ENCODE measurements at places on chromosomes 12 and 14.

- no peak for DNase-seq
Observed at GRCh38 chr14:104264495-104265265, 126.3 kb downstream of the KIF26A start.

GRCh38 chr14:93989939-93990338 lies 7.2 kb upstream of the CCDC197 start:
- no peak for DNase-seq

DNA sequence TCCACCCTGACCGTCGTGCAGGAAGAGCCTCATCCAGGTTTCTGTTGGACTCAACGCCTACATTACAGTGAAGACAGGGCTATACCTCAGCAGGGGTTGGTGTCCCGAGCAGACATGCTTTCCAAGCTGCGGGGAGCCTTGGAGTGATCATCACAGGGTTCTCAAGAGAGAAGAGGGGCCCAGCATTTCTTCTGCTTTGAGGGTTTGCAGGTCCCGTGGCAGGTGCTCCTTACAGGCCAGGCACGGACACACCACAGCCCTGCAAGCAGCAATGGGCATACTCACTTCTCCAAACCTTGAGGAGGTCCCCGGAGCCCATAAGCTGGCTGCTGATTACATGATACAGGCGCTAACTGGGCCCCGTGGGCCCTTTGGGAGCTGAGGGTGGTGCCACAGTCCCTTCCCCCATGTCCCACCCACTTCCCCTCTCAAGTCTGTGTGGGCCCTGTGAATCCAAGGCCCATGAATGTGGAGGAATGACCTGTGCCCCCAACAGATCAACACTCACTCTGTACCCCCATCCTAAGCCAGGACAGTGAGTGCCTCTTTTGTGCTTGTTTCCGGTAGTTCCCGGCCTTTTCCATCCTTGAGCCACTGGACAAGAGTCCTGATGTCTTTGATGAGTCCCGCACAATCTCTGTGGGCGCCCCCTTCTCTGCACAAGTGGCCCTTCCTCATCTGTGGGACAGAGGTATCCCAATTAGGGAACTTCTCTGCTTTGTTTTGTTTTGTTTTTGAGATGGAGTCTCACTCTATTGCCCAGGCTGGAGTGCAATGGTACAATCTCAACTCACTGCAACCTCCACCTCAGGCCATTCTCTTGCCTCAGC lies 1.1 kb downstream of the AQP2 start:
- no peak for DNase-seq

- no peak for DNase-seq
Observed at GRCh38 chr12:11689591-11690186, 40.2 kb downstream of the ETV6 start.

- DNase-seq = no peak
Observed at GRCh38 chr14:49732896-49733295, 35.1 kb upstream of the KLHDC2 start.

DNA sequence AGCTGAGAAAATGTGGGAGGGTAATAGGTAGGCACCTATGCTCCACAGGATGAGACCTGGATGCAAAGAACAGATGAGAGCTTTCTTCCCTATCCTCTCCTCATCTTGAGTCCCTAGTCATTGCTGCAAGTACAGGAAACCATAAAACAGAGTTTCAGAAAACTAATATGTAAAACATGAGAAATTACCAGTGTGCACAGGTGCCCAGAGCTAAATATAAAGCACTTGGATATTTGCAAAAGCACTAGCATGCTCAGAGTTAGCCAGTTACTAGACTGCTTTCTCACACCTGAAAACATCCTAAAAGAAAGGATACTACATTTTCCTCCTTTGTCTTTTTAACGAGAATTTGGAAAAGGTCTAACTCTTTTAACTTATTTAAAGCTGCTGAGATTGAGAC lies 324.3 kb downstream of the DAD1 start:
- no peak for DNase-seq

DNA sequence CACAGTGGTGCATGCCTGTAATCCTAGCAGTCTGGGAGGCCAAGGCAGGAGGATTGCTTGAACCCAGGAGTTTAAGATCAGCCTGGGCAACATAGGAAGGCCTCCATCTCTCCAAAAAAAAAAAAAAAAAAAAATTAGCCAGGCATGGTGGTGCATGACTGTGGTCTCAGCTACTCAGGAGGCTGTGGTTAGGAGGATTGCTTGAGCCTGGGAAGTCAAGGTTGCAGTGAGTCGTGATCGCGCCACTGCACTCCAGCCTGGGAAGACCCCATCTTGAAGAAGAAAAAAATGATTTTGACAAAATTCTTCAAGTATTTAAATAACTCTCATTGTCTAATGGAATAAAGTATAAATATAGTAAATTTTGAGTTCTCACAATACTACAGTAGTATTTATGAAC lies 219.2 kb upstream of the SSTR1 start:
- DNase-seq = no peak

- no peak for DNase-seq
Observed at GRCh38 chr14:30874120-30874998, at the start of gene COCH. COCH (plus strand) TSS chr14:30874559; CDS start chr14:30874939, 380 bp downstream.

DNA sequence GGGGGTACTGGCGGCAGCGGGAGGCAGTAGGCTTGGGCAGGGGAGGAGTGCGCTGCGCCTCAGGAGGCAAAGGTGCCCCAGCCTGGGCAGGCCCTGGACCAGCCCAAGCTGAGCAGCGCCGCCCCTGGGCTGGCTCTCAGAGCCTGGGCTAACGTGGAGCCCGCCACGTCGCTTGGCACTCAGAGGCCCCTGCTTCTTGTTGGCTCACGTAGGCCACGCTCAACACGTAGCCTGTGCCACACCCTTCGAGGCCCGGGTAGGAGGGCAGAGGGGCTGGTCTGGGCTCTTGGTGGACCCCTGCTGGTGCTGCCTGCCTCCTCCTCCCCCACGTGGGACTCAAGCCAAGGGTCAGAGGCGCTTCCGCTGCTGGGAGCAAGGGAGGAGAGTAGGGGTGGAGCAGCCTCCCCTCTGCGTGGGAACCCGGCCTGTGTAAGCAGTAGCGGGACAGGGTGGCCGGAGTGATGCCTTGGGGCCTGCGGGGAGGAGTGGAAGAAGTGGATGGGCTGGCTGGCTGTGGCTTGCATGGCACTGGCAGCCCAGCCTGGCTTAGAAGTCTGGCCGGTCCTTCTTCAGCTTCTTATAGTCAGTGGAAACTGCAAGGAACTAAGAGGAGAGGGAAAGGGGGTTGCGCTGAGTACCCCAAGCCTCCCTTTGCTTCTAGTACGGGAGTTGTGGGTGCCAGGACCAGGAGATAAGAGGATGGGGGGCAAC lies 5.7 kb downstream of the SHMT2 start:
- DNase-seq = no peak
